ENCODE measurements at places on chromosomes 5 and 9. TPM values are rescaled to one million over a fixed set of nuclear protein-coding genes. Genes with fewer than 3 reads are reported as not detected.

PPP2R2B gene
- total RNA-seq: 2.2 TPM

EQTN gene
- 1.4 TPM for total RNA-seq

KIF12 gene
- total RNA-seq: 2.3 TPM

DCTN4 gene
- 56.5 TPM for total RNA-seq

TMEM252 gene
- total RNA-seq: not detected

KCNV2 gene
- not detected for total RNA-seq

INSL4 gene
- total RNA-seq: not detected

WNK2 gene
- 11.2 TPM for total RNA-seq

DPYSL3 gene
- 71.4 TPM for total RNA-seq

BHMT gene
- total RNA-seq: 0.39 TPM

TOR4A gene
- 1.7 TPM for total RNA-seq

CARD9 gene
- 3.0 TPM for total RNA-seq

OGN gene
- total RNA-seq: 281 TPM

DNA sequence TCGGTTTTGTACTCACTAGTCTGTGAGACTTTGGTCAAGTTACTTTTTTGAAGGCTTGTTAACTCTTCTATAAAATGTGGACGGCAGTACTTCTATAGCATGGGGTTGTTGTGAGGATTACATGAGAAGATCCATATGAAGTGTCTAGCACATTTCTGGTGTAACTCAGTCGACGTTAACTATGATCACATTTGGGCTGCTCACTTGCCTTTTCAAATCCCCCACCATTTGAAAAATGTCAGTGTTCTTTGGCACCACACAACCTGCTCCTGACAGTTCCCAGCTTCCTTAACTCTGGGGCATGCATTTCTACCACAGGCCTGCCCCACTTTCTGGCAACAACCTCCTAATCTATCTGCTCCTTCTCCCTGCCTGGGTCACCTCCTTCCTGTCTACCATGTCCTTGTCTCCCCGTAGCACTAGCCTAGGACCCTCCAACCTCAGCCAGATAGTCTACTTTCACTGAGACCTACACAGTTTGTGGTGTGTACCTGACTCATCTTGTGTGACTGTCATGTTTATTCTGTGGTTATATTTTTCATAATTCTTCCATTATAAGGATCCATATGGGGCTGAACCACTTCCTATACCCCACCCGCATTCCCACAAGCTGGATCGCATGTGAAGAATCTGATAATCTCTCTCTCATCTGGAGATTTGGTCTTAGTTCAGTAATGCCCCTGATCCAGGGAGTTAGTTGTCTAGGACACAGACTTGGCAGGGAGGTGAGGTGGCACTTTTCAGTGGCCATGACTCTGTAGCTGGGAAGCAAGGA, 30.2 kb upstream of the BASP1 start:
- no peak for DNase-seq

- no peak for DNase-seq
Measured at GRCh38 chr5:87156631-87157030, 111.1 kb upstream of the RASA1 start.

DNA sequence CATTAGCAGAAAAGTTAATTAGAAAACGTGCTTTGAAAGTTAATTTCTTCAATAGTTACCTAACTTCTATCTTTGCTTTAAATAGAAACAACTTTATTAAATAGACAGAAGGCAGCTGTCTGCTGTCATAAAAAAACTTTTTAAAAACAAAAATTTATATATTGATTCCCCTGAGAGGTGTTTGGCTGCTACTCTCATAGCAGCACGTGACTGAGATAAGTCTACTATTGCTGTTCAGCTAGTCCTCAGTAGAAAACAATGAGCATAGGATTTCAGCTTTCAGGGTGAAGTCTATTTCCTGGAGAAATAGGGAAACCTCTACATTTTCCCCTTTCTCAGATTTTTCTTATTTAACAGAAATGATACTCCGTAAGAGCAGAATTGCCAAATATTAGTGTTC, 135.0 kb upstream of the FBN2 start:
- DNase-seq: no peak

GRCh38 chr9:27654629-27655285, 81.5 kb upstream of the C9orf72 start:
- no peak for DNase-seq

GRCh38 chr5:96601715-96602244, 60.4 kb upstream of the CAST start:
- peak; percentile 5 for DNase-seq

GRCh38 chr5:123722451-123722850, 210.5 kb downstream of the CSNK1G3 start:
- no peak for DNase-seq

- DNase-seq: no peak
Measured at GRCh38 chr5:83942155-83942554, 221.5 kb upstream of the HAPLN1 start.

DNA sequence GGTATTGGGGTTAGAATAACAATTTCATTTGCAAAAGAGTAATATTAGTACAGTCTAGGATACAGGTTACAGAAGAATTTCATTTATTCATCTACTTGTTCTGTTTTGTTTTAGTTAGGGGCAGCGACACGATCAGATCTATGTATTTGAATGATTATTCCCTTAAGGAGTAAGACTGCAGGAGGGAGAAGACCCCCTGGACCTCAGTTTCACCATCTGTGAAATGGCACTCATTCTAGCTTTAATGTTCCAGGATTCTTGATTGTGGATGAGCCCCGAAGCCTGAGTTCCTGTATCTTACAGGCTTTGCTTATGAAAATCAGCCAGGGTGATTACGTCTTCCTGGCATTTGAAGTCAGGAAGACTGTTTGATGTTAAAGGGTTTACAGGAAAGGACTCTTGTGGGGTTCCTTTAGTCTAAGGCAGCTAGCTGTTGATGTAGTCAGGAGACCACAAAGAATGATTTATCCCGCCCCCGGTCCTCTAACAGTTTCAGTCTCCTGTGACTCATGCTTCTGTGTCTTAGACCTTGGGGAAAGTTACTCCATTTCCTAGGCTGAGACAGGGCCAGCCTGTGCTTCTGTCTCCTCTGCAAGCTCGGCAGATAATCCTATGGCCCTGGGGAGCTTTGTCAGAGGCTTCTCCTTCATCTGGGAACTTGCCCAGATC, 11.5 kb downstream of the SMIM3 start:
- peak; percentile 55 for DNase-seq

- DNase-seq: no peak
Measured at GRCh38 chr9:117224695-117225094, 190.2 kb downstream of the ASTN2 start.

- DNase-seq: no peak
Measured at GRCh38 chr9:76463211-76463610, 4.2 kb downstream of the GCNT1 start.

DNA sequence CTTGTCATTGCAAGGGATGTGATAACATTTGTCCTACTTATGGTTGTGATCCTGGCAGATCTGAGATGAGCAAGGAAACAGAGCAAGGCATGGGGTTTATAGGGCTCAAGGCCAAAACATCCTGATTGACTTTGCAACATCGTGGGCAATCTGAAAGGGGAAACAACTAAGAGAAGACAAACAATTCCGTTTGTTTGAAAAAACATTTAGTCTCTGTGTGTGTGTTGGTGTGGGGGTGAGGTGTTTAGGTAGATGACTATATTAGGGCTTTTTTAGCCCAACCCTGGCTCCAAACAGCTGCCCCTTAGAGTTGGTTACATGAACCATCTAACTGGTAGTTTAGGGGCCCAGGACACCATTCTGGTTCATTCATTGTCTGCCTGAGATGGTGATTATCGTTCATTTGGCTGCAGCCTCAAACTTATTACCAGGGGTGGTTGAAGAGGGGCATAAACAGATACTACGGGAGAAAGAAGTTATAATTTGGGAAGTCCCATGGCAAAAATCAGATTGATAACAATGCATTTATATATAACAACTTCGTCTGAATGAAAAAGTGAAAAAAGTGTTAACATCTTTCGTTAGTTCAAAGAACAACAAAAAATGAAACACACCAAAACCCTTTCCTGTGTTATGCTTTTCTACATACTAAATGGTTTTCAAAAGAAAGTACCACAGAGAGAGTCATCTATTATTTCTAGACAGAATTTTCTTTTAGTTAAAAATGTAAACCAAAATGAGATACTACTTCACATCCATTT, 5.7 kb downstream of the FYB1 start:
- DNase-seq: no peak

GRCh38 chr5:77250021-77250420, 39.5 kb downstream of the PDE8B start:
- DNase-seq: no peak

DNA sequence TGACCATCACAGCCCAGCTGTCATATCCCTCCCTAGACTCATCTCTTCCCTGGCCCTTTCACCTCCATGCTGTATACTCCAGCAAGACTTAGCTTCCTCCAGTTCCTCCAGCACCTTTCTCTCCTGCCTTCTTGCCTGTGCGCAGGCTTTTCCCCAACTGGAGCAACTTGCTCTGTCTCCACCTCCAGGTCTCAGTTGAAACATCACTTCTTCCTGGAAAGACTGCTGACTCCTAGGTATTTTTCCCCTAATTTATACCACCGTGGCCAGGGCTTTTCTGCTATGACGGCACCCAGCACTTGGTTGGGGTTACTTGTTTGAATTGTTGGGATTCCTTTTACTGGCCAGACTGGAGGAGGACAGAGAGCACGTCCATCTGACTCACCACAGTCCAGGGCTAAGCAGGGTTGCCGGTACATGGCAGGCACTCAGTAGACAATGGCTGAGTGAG, 67.5 kb downstream of the KCNIP1 start:
- no peak for DNase-seq

DNA sequence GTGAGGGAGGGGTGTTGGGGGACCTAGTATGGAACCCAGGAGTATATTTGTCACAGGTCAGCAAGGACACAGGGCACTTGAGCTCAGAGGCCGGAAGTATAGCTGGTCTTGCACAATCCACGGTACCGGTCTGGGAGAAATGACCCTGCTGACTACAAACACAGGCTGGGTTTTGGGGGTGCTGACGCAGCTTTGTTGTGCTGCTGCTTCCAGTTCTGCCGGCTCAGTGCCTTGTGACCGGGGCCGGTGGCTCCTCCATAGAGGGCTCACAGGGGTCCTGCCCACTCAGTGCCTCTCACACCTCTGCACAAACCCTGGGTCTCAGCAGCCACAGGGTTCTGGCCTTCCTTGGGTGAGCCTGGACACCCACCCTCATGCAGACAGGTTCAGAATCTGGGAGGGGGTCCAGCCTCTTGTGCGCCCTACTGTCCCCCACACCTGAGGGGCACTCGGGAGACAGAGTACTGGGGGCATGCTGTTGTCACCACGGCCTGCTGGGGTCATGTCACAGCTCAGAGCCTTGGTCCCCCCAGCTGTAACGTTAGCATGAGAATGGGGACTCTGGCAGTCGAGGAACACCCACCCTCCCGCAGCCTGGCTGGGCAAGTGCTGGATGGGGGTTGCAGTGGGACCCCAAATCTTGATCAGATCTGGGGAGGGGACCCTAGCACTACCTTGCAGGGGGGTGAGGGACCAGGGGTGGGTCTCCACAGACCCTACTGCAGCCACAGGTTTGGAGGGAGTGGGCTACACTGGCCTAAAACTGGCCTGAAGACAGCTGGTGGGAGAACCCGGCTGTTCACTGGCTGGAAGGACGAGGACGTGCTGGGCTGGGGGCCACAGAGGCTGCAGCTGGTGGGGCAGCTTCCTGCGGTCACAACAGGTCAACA, 17.7 kb downstream of the NINJ1 start:
- DNase-seq: no peak

DNA sequence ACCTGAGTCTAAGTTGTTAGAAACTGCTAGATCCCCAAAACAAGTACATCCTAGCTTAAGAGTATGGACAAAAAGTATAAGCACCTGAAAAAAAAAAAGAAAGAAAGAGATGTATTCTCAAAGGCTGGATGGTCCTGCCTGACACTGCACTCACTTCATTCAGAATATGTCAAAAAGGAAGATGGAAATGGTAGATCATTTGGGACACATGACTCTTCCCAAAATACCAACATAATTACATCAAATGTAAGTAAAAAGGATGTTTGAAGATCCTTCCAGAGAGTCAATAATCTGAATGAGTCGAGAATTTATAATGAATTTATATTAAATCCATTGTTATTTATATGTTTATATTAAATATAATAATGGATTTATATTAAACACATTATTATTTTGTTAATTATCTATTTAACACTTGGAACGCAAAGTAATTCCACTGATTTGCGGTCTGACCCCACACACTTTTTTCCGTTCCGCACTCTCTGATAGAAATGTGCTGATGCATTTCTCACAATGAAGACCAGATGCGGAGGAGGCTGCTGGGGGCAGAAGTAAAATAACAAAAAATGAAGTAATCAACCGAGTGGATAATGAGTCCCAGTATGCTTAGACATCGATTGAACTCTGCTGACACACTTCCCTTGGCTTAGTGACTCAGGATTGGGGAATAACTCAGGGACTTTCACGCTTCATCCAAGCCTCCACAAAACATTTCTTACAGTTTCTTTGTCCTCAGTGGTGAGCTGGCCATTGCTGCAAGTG, 201.2 kb downstream of the ADAMTS12 start:
- peak; percentile 66 for DNase-seq

DNA sequence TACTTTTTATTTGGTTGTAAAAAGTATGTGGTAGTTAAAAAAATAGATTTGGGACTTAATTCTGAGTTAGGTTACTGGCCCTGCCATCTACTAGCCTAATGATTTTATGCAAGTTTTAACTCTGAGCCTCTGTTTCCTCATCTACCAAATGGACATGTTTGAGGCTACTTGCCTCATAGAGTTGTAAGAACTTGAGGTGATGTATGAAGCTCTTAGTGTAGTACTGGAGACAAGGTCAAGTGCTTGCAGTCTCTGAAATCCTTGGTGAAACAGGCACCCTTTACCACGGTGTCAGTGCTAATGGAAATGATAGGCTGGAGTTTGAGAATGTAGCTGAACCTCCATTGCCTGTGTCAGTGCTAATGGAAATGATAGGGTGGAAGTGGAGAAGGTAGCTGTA, 15.3 kb downstream of the GPR107 start:
- no peak for DNase-seq

- no peak for DNase-seq
Measured at GRCh38 chr5:126417178-126417577, 6.0 kb upstream of the GRAMD2B start.

- no peak for DNase-seq
Measured at GRCh38 chr5:109816732-109817131, 127.0 kb downstream of the MAN2A1 start.

DNA sequence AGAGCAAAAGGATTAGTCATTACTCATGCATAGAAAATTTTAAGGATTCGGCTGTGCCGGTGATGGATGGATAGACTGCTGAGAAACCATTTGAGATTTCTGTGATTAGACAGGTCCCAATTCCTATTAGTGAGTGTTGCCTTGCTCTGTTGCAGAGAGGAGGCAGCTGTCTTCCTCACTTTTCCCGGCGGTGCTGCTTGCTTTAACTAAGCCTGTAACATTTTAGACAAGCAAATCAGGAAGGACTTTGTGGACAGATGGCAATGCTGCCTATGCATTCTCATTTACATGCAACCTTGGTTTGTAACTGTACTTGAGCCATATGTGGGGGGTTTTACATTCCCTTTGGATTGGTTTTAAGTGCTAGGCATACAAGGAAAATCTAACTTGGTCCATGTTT, 1176.3 kb downstream of the CDH18 start:
- DNase-seq: no peak

DNA sequence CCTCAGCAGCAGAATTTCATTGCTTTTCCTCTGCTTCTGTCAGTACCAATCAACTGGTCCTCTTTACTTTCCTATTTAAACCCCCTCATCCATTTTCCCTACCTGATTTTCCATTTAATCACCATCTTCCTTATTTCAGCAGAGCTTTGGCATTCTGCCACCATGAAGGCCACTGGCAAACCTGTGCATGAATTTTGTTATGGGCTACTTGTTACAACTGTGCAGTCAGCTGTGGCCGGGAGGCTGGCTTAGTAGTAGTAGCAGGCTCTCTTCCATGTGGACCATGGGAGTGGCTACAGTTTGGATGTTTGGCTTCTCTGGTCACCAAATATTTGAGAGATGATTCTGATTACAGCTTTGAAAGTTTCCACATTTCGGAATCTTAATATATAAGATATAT, 976.6 kb upstream of the SEMA6A start:
- DNase-seq: no peak
